Activated CD8-positive, alpha-beta memory T cell treated with anti-CD3 and anti-CD28 coated beads for 4 hours (primary cell): ENCODE measurements at places on chromosomes 12 and 14.

DNA sequence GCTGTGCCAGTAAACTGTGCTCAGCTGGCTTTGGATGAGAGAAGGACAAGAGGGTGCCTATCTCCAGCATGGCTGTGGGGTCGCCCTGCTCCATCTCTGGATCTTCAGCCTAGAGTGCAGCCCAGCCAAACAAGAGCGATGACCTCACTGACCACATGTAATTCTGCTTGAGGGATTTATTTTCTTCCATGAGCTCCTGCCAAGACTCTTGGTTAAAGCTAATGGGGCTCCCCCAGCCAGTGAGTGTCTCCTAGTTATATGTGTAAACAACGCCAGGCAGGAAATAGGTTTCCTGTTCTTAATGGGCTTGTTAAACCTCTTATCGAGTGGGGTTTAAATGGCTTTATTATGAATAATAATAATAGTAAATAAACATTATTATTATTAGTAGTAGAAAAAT lies 397.2 kb downstream of the NRXN3 start:
- no peak for DNase-seq

DNA sequence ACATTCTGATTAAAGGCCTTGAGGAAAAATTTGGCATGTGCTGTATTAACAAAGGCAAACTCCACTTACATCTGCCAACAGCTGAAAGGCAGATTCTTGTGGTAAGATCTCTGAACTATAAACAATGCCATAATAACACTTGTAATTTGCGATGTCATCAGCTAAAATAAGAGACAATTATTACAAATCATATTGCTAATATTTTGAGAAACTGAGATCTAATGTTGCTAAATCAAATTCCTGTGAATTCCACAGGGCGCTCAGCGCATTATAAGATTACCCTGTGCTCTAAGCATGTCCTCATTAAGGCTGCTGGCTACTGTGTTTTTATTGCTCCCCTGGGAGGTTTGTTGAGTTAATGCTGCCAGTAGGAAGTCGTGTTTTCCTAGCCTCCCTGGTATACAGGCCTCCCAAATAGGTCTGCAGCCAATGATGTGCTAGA lies 244.8 kb downstream of the DACT1 start:
- no peak for DNase-seq

- no peak for DNase-seq
Observed at GRCh38 chr14:92362781-92363235, 39.8 kb downstream of the SLC24A4 start.

DNA sequence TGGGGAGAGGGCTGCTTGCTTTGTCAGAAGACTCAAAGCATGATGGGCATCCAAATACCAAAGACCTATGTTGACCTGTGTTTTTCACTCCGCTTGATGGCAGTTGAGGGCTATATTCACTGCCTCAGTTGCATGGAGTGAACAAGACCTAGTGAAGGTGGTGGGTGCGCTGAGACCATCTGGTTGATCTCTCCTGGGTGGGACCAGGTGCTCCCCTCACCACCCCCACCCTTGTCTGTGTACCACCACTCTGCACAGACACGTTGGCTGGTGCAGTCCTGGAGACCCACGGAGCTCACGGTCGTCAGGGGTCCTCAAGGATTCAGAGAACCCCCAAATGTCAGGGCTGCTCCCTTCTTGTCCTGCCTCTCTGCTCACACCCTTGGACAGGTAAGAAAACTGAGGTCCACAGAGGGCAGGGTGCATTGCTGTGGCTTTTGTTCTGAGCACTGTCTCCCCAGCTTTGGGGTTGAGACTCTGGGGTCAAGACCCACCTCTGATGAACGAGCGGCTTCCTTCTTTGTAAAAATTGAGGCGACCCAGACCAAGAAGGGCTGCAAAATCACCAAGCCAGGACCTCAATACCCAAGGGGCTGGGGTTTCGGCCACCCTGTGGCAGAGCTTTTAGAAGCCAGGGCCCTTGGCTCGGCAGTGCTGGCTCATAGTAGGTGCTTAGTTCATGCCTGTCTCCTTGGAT lies 166.3 kb upstream of the RTL1 start:
- DNase-seq: no peak

- DNase-seq: no peak
Observed at GRCh38 chr12:3768911-3769447, 16.1 kb upstream of the CRACR2A start.

DNA sequence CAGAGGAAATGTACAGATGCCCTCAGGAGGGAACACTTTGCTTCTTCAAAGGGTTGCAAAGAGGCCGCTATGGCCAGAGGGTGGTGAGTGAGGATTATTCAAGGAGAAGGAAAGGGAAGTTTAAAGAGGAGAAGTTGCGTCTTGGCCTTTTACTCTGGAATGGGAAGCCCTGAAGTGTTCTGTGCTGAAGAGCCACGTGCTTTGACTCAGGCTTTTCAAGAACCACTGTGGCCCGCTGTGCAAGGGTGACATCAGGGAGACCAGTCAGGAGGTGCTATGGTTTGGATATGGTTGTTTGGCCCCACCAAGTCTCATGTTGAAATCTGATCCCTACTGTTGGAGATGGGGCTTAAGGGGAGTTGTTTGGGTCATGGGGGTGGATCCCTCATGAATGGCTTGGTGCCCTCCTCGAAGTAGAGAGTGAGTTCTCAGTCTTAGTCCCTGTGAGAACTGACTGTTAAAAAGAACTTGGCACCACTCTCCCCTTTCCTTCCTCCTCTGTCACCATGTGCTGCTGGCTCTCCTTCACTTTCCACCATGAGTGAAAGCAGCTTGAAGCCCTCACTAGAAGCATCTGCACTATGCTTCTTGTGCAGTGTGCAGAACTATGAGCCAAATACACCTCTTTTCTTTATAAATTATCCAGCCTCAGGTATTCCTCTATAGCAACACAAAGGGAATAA lies 66.1 kb upstream of the DUSP6 start:
- DNase-seq: no peak

DNA sequence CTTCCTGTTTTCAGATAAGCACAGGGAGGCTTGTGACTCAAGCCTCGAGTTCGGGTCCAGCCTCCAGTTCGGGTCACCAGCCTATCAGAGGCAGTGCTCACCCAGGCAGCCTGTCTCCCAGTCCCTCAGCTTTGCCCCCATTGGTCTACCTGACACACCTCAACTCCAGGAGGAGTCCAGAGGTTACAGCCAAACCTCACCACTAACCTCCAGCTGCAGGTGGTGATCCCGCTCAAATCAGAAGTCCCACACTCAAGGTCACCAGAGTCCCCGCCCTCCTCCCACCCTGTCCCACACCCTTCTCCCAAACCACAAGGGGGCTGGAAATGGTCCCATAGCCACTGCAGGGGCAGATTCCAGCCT lies 42.1 kb downstream of the KDM2B start:
- DNase-seq: no peak

DNA sequence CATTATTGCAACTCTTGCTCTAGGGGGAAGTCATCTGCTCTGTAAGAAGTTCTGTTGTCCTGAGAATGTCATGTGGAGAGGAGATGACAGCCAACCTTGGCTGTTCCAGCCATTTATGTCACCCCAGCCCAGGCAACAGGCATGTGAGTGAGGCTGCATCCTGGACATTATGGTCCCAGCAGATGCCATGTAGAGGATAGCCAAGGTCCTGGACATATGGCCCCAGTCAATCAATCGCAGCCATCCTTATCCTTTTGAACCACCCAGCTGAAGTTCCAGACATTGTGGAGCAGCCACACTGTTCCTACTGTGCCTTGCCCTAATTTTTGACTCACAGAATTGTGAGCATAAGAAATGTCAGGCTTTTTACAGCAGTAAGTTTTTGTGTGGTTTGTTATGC lies 84.9 kb downstream of the AVPR1A start:
- no peak for DNase-seq

DNA sequence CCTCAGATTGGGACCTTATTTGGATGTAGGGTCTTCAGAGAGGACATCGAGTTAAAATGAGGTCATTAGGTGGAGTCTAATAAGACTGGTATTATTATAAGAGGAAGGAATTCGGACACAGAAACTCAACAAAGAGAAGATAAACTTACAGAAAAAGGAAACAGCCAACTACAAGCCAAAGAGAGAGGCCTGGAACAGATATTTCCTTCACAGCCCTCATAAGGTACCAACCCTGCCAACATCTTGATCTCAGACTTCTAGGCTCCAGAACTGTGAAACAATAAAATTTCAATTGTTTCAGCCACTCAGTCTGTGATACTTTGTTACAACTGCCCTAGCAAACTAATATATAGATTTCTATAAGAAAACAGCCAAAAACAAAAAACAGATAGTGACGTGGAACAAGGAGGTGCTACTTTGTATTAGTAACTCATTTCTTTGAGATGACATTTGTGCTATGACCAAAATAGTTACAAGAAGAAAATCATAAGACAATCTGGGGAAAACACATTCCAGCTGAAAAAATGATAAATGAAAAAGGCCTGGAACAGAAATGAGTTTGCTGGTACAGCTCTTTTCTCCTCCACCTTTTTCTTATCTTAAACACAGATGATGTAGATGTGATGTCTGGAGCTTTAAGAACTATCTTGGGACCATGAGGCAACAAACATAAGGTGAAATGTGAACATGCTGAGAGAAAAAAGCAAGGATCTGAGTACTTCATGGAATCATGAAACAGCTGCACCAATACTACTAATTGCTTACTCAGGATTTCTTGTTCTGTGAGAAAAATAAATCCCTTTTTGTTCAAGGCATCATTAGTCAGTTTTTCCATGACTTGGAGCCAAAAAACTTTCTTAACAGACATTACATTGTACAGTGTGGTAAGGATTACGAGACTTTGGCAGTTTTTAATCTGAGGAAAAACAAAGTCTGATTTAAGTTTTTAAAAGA lies 243.2 kb downstream of the ANO6 start:
- no peak for DNase-seq

- DNase-seq: no peak
Observed at GRCh38 chr14:102672410-102672960, 80.0 kb downstream of the RCOR1 start.

GRCh38 chr14:104820669-104821228 lies 19.8 kb downstream of the ZBTB42 start:
- DNase-seq: no peak

DNA sequence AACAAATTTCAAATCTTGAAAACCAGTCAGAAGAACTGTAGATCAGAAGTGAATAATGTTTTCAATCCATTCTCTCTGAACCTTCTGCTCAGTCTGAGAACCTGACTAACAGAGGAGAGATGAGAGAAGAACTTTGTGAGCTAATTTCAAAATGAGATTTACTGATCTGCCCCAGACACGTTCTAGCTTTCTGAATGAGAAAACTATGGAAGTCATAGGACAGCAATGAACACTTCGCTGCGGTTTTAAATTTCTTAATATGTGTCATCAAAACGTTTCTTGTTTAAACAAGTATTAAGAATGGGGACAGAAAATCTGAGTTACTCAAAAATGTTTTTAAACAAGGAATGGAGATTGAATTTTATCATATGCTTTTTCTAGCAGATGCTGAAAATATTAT lies 66.6 kb upstream of the FAR2 start:
- no peak for DNase-seq

GRCh38 chr14:98189511-98189910 lies 1082.5 kb downstream of the BCL11B start:
- DNase-seq: no peak

GRCh38 chr12:7114008-7114407 lies 5.0 kb upstream of the C1RL start:
- DNase-seq: no peak

GRCh38 chr14:93081876-93082570 lies 33.7 kb downstream of the ITPK1 start:
- DNase-seq: peak; percentile 44

- no peak for DNase-seq
Observed at GRCh38 chr14:104080376-104081260, 4.9 kb upstream of the ASPG start.

DNA sequence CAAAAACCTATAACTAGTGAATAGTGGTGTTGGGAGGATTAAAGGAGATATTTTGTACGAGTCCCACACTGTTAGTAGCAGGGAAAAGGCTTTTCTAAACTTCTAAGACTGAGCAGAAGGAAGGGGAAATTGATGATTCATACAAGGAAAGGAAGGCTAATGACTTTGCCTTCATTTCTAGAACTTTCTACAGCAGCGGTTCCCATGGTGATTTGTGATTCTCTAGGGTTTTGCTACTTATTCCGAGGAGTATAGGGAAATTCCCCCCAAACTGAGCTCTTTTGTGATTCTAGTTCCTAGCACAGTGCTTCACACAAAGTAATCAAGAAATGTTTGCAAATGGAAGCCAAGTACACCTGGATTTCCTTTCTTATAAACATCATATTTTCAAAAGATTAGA lies 23.8 kb upstream of the PWP1 start:
- no peak for DNase-seq

DNA sequence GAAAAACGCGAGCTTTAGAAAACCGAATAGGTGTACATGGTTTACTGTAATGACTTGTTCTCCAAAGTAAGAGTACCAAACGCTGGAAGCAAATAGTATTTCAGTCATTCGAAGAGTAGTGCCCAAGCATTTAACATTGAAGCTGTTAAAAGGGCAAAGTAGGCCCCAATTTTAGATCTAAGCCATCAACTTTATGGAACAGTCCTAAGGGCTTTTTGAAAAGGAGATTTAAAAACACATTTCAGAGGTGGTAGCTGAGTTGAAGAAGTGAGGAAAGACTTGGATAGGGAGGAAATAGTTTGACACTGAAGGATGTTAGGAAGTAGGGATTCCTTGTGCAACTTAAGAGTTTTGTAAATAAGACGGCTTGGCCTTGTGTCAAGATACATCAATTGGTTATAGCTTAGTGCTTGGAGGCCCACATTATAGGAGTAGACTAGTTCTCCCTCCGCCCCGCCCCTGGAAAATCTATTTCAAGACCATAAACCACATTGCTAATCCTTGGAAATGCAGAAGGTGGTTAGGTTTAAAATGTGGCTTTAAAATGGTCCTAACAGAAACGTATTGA lies 783 bp upstream of the TUBA1B start:
- no peak for DNase-seq

DNA sequence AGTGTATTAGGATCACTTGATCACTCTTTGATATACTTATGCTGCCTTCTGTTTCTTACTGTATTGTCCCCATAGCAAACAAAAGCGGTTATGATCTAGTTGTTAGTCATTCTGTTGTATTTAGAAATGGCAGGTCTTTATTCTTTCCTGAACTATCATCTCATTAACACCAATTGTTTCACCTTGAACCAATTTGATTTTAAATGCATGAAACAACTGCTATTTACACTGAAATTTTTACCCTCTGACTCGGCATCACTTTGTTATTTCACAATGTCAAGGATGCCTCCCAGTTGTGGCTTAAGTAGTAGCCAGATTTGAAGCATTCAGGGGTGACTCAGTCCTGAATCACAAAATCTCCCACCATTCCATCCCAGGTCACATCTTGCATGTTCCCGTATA lies 303.5 kb downstream of the EGLN3 start:
- DNase-seq: no peak

GRCh38 chr12:122978507-122978955 lies 1.9 kb upstream of the ARL6IP4 start:
- DNase-seq: no peak

DNA sequence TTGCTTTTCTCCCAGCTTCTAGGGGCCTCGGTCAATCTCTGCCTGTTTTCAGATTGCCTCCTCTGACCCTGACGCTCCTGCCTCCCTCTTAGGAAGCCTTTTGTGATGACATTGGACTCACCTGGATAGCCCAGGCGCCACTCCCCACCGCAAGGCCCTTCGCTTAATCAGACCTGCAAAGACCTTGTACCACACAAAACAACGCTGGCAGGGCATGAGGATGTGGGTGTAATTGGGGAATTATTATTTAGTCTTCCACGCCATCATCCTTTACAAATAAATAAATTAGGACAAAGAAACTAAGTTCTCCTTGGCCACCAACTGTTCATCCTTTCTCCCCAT lies 7.7 kb upstream of the VPS37B start:
- no peak for DNase-seq
